Hippocampal formation (tissue), 2 donors: ENCODE measurements at places on chromosomes 4 and X.
A peak's percentile ranks its signal among the peaks of the same experiment; 100 is the strongest.

DNA sequence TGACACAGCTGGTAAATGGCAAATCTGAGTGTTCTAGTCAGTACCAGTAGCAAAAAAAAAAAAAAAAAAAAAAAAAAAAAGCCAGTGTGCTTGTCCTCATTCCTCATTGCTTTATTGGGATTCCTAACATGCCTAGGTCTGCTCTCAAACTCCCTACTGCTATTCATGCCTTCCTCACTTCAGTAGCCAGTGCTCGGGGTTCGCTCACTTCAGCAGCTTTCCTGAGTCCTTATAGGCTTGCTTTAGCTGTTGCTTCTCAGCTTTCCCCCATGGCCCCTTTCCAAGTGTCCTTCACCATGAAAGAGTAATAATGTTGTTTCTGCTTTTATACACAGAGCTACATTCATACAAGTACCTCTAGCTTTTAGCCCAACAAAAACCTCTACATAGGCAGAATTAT is 30.8 kb downstream of the SLITRK2 start:
- no peak for DNase-seq

DNA sequence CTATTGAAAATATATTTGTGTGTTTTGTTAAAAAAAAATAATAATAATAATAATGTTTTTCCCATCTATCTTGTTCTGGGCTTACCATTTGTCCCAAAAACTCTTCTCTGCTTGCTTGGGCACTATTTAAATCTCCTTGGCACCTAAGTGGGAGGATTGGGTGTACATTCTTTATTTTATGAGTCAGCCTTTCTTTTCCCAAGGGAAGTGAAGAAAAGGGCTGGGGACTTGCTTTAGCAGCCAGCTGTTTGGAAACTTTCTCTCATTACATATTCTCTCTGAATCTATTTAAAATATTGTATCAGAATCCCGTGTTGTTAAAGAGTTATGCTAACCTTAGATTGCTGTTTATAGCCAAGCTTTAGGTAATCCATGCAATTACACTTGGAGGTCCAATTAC is 2332.4 kb downstream of the ARAP2 start:
- DNase-seq = no peak

GRCh38 chrX:42933187-42933586 is 155.2 kb upstream of the PPP1R2C start:
- DNase-seq = no peak

DNA sequence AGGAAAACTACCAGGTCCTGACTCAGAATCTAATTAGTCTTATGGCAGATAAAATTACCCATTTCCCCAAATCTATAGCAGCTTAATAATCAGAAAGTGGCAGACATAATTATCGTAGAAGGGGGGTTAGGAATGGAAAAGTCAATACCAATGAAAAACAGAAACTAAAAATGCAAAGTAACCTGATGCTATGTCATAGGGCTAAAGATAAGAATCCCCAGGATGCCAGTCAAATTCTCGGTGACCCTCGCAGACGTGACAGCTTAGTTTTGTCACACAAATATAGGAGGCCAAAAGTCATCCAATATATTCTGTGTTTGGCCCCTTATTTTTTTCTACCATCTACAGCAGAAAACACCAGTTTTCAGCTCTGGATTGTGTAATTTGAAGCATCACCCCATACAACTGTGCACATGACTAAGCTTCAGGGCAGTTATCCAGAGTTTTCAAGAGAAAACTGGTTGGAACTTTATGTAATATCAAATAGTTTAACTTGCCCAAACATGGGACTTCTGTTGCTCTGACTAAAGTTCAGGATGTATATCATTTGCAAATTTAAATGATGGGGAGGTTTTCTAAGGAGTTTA is 30.9 kb downstream of the RASSF6 start:
- DNase-seq = no peak

- peak; percentile 62 for DNase-seq
These were observed 688 bp downstream of the UFSP2 start for GRCh38 chr4:185424905-185425646.

DNA sequence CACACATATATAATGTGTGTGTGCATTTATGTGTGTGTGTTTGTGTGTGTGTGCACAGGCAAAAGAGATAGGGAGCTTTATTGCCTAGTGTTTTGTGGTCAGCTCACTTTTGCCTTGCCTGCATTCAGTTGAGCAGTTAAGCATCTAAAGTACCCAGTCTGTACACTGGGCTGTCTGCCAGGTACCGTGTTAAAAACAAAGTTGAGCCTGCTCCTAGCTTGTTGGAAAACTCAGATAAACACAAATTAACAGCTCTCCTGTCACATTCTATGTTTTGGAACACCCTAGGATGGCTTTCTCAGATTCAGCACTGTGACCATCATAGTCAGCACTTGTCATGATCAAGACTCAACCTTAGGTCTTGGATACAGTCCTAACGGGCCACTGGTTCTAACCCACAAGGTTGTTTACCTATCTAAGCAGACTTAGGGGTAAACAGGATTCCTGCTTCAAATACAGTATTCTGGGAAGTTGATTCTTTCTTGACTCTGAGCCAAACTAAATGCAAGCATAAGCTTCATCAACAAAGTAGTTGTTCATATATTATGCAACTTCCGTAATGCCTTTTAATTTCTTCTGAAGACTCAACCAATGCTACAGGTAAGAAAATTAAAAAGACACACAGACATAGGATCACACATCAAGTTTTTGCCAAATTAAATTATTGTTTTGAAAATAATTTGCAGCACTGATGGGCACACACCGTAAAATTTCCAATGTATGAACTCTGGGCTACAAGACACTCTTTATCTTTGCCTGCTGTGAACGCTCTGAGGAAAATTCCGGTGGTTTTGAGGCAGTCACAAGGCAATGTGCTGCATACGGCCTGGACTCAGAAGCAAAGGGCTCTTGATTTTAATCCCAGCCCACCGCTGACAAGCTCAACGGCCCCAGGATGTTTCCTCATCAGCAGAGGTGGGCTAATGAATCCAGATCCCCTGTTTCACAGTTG is 11.3 kb upstream of the CD99 start:
- DNase-seq = no peak

DNA sequence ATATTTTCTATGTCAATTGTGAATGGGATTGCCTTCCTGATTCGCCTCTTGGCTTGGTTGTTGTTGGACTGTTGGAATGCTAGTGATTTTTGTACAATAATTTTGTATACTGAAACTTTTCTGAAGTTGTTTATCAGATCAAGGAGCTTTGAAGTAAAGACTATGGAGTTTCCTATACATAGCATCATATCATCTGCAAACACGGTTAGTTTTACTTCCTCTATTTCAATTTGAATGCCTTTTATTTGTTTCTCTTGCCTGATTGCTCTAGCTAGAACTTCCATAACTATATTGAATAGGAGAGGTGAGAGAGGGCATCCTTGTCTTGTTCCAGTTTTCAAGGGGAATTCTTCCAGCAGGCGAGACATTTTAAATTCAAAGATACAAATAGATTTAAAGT is 226.5 kb downstream of the FBXO8 start:
- DNase-seq = no peak
